ENCODE measurements at places on chromosomes 2 and 18.

DNA sequence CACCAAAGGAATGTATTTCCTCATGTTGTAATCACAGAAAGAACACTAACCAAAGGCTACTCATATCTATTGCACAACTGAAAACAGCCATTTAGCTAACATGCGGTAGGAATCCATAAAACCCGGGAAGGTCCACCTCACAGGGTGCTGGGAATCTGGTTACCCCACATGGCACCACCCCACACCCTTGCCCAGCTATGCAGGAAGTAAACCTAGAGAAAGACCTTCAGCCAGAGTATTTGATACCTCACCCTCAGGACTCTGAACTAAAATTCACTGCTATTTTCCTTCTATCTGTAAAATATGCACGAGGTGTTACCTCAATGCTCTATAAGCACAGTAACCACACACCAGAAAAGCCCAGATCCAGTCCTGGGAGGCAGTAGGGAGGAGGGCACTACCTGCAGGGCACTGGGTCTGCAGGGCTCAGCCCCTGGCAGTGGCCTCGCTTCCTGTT, 45.8 kb downstream of the PTPN2 start:
- DNase-seq: no peak

DNA sequence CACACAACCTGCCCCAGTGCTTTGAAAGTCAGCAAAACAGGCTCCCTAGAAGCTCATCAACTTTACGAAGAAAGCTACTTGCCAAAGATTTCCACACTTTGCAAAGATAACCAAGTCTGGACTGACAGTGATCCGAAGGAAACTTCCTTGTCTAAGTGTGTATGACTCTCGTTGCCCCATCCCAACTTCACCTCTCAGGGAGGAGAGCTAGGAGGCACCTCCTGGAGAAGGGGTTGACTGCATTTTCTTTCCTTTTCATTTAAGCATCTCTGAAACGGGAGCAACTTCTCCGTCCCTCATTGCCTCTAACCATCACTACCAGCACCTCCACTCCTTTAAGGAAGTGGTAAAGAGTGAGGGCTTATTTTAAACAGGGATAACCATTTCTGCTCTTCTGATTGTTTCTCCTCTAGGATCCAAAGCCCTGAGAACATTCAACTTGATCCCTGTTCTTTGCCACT, 7.0 kb downstream of the ZEB2 start:
- DNase-seq: no peak

DNA sequence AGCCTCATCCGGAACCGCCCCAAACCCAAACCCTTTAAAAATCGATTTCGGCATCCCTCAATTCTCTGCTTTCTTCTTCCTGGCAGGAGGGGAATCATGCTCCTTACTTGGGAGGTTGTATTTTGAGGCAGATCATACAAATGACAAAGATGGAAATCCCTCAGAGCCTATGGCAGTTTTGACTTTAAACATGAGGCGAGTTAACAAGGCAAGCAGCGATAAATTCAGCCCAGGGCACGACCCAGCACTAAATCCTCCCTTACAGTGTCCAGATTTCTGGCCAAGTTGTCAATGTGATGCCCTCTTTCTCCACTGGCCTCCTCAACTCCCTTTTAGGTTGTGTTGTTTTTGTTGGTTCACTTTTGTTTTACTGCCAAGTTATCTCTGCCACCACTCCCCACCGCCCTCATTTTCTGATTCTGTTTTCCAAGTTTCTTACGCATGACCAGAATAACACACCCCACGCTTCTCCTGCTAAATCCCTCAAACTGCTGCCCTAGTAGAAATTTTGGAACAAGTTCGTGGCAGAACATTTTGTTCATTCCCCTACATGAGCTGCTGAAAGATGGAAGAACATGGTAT, 68.3 kb downstream of the CTAGE1 start:
- DNase-seq: no peak

- no peak for DNase-seq
These were observed 14.4 kb downstream of the COPS9 start for GRCh38 chr2:240121675-240122074.

DNA sequence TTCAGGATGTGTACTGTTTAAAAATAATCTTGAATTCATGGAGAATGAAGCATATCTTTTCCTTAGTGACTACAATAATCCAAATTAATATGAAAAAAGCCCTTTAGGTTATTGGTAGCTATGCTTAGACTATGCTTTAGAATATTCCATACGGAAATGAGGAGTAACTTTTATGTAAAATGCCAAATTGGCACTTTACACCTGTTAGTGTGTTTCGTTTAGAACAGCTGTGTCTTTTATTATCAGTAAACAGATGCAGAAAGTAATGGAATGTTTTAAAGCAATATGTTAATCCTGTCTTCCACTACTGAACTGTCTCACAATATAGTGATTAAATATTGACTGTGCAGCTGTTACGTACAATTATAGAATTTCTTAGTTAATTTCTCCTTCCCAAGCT, 129.6 kb downstream of the PMS1 start:
- DNase-seq: no peak

- DNase-seq: no peak
These were observed 41.6 kb downstream of the GFPT1 start for GRCh38 chr2:69345434-69345833.
